ENCODE measurements at places on chromosomes 16 and 17. TPM values are rescaled to one million over a fixed set of nuclear protein-coding genes. Genes with fewer than 3 reads are reported as not detected.

DNA sequence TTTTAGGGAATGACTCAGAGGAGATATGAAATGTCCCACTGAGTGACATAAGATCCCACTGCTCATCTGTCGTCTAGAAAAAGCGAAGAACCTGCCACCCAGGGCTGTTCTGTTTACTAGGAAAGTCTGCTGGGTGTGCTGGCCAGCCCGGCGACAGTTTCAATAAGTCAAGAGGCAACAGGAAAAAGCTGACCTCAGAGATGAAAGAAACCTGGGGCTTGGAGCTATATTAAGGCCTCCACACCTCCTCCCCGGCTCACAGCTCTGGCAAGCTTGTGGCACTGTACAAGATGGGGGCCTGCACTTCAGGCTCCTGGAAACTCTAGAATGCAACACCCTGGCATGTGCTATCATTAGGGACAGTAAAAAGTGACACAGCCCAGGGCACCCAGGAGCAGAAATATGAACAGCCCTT is 10.6 kb downstream of the ZFHX3 start:
- H3K4me3 ChIP-seq = no peak overlapping the region
- DNase-seq = peak; percentile 45
- no peaks in the 10 kb centered on the region for H3K36me3 ChIP-seq
- no peaks in the 10 kb centered on the region for H3K27me3 ChIP-seq
- H3K4me1 ChIP-seq = peaks cover 60% of the 10 kb centered on the region

SPATA20 gene
- 11.1 TPM for total RNA-seq

- H3K36me3 ChIP-seq = no peaks in the 10 kb centered on the region
- no peaks in the 10 kb centered on the region for H3K27me3 ChIP-seq
- H3K27ac ChIP-seq = no peak overlapping the region
- peaks cover 26% of the 10 kb centered on the region for H3K4me1 ChIP-seq
- no peak overlapping the region for H3K4me3 ChIP-seq
These were observed 16.8 kb upstream of the COL1A1 start for GRCh38 chr17:50218071-50218759.

PTX4 gene
- total RNA-seq = not detected

GRCh38 chr16:1323296-1324239 is 9.9 kb upstream of the BAIAP3 start:
- no peak overlapping the region for H3K4me3 ChIP-seq
- no peak overlapping the region for H3K27ac ChIP-seq
- H3K36me3 ChIP-seq = peaks cover 59% of the 10 kb centered on the region
- no peak for DNase-seq
- H3K27me3 ChIP-seq = no peaks in the 10 kb centered on the region

DNA sequence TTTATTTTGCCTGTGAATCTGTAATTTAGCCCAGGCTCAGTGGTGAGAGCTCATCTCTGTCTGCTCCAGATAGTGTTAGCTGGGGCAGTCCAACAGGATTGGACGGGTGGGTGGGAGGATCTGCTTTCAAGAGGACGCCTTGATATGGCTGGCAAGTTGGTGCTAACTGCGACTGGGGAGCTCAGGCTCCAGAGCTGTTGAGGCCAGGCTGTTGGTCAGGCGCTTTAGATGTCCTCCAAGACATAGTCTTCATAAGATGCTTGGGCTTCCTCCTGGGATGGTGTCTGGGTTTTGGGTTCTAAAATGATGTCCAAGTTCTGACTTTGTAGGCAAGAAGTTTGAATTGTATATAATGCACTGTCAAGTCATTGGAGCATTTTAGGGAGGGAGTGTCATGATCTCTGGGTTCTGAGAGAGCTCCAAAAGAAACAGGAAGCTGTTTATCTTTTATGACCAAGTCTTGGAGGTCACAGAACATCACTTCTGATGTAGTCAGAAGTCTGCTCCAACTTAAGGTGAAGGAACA is 12.8 kb upstream of the PCTP start:
- no peak overlapping the region for H3K27ac ChIP-seq
- H3K4me1 ChIP-seq = peaks cover 51% of the 10 kb centered on the region
- no peaks in the 10 kb centered on the region for H3K27me3 ChIP-seq
- no peak overlapping the region for H3K4me3 ChIP-seq

- no peak overlapping the region for H3K4me3 ChIP-seq
- H3K4me1 ChIP-seq = peaks cover 17% of the 10 kb centered on the region
- no peak overlapping the region for H3K27ac ChIP-seq
- no peak for DNase-seq
- no peaks in the 10 kb centered on the region for H3K27me3 ChIP-seq
- H3K36me3 ChIP-seq = no peaks in the 10 kb centered on the region
These were observed 75.5 kb upstream of the TBX2 start for GRCh38 chr17:61323909-61324868.

- H3K36me3 ChIP-seq = no peaks in the 10 kb centered on the region
- no peak for DNase-seq
- H3K27ac ChIP-seq = no peak overlapping the region
- H3K27me3 ChIP-seq = no peaks in the 10 kb centered on the region
These were observed 1.5 kb downstream of the SLC38A8 start for GRCh38 chr16:84040823-84041820.

DNA sequence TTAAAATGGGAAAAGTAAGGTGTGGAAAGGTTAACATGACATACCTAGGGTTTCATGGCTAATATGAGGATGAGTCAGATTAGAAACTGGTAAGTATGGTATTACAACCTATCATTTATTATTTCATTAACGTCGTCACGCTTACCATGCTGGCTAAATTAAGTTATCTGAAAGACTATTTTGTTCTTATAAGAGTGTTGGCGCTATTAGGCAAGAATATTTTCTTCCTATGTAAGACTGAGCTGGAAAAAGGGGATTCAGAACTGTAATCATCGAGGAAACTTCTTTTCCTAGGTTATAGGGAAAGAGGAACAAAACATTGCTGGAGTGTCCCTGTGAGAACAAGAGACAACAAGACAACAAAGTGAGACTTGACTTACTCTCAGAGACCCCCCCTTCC is 440.8 kb downstream of the KCNJ2 start:
- H3K4me1 ChIP-seq = no peaks in the 10 kb centered on the region
- no peak for DNase-seq
- H3K27ac ChIP-seq = no peak overlapping the region
- no peak overlapping the region for H3K4me3 ChIP-seq

DNA sequence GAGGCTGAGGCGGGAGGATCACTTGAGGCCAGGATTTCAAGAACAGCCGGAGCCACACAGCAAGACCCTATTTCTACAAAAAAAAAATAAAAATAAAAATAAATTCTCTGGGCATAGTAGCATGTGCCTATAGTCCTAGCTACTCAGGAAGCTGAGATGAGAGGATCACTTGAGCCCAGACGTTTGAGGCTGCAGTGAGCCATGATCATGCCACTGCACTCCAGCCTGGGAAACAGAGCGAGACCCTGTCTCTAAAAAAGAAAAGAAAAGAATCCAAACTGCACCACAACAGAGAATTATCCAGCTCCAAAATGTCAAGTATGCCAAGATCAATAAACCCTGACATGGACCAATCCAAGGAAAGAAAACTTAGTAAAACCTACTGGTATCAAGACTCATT is 78.9 kb upstream of the NOL11 start:
- no peaks in the 10 kb centered on the region for H3K27me3 ChIP-seq
- H3K27ac ChIP-seq = no peak overlapping the region
- no peaks in the 10 kb centered on the region for H3K4me1 ChIP-seq
- H3K36me3 ChIP-seq = no peaks in the 10 kb centered on the region
- no peak for DNase-seq

DNA sequence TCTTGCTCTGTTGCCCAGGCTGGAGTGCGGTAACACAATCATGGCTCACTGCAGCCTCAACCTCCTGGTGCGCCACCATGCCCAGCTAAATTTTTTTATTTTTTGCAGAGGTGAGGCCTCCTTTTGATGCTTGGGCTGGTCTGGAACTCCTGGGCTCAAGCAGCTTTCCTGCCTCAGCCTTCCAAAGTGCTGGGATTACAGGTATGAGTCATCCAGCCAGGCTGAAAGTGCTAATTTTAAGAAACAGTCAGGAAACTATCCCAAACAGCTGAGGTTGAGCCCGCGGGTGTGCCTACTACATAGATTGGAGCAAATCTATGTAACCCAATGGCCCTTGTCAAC is 738 bp upstream of the XPO6 start:
- peaks cover 10% of the 10 kb centered on the region for H3K36me3 ChIP-seq
- peaks cover 7% of the 10 kb centered on the region for H3K4me1 ChIP-seq
- peak overlapping the region; percentile 70 for H3K27ac ChIP-seq
- peak overlapping the region; percentile 68 for H3K4me3 ChIP-seq
- peak; percentile 37 for DNase-seq
- H3K27me3 ChIP-seq = no peaks in the 10 kb centered on the region

DNA sequence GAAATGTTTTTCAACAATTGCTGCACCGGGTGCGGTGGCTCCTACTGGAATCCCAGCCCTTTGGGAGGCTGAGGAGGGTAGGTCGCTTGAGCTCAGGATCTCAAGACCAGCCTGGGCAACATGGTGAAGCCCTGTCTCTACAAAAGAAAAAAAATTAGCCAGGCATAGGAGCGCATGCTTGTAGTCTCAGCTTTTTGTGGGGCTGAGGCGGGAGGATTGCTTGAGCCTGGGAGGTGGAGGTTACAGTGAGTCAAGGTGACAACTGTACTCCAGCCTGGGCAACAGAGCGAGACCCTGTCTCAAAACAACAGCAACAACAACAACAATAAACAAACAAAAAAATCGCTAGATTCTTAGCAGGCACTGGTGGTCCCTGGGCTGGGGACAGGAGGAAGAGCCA is 28.5 kb downstream of the IL21R start:
- no peak for DNase-seq
- H3K27ac ChIP-seq = no peak overlapping the region
- no peak overlapping the region for H3K4me3 ChIP-seq

DNA sequence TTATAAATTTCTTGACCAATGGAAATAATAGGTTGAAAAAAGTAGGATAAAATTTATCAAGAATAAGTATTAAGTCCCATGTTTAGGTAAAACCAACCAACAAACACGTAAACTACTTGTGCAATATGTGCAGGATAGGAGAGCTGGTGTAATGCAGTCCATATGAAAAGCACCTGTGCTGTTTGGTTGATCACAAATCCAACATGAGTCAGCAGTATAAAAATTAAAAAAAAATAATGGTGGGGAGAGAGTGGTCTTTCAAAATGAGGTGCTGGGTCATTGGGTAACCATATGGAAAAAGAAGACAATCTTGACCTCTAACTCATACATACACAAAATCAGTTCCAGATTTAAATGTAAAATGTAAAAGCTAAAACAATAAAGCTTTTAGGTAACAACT is 181.8 kb downstream of the HS3ST3B1 start:
- no peaks in the 10 kb centered on the region for H3K27me3 ChIP-seq
- H3K4me3 ChIP-seq = no peak overlapping the region
- no peak for DNase-seq
- no peaks in the 10 kb centered on the region for H3K36me3 ChIP-seq

DNA sequence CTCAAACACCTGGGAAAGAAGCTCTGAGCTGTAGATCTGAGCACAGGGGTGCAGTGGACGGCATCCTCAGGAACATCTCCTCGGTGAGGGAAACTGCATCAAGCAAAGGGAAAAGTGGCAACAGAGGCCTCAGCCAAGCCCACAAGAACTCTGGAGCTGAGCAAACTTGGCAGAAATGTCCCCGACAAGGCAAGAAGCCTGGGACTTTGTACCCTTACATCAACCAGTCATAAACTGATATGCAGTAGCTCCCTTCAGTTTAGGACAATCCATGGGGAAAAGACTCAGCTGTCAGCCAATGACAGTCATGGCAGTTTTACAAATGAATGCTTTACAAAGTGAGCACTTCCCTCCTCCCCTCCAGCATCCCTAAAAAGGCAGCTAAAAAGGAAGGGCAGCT is 210.0 kb upstream of the DYNLRB2 start:
- DNase-seq = no peak
- H3K36me3 ChIP-seq = no peaks in the 10 kb centered on the region
- no peak overlapping the region for H3K4me3 ChIP-seq
- peaks cover 3% of the 10 kb centered on the region for H3K27me3 ChIP-seq
- no peak overlapping the region for H3K27ac ChIP-seq

- peak; percentile 2 for DNase-seq
- no peak overlapping the region for H3K4me3 ChIP-seq
- no peaks in the 10 kb centered on the region for H3K36me3 ChIP-seq
- no peaks in the 10 kb centered on the region for H3K4me1 ChIP-seq
- no peak overlapping the region for H3K27ac ChIP-seq
These were observed 73.3 kb upstream of the MON1B start for GRCh38 chr16:77117707-77118106.

ASGR2 gene
- total RNA-seq = not detected

TP53TG3F gene
- total RNA-seq = not detected

BCL7C gene
- total RNA-seq = 34.7 TPM

NGFR gene
- total RNA-seq = 60.6 TPM

- no peak overlapping the region for H3K4me3 ChIP-seq
- H3K4me1 ChIP-seq = peaks cover 14% of the 10 kb centered on the region
- no peak overlapping the region for H3K27ac ChIP-seq
- H3K27me3 ChIP-seq = no peaks in the 10 kb centered on the region
- H3K36me3 ChIP-seq = no peaks in the 10 kb centered on the region
These were observed 119.6 kb upstream of the CHMP6 start for GRCh38 chr17:80872001-80872500.

DNA sequence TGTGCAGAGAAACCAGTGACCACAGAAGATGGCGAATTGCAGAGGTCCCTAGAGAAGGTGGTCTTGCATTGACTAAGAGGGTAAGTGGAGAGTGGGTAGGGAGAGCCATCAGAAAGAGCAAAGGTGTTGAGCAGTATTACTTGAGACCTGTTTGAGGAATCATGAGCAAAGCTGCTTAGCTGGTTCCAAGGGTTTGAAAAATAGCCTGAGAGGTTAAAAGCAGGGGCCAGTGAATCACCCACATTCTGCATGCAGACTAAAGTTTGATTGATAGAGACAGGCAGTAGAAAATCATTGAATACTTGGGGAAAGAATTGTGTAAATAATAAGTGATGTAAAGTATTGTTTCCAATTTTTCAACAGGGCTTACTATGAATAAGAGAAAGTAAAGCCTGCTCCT is 34.0 kb upstream of the KCNJ16 start:
- H3K27me3 ChIP-seq = no peaks in the 10 kb centered on the region
- H3K36me3 ChIP-seq = no peaks in the 10 kb centered on the region
- DNase-seq = no peak
- H3K27ac ChIP-seq = no peak overlapping the region
- no peak overlapping the region for H3K4me3 ChIP-seq

GRCh38 chr16:35319536-35320192 is 1860.3 kb downstream of the TP53TG3F start:
- H3K27ac ChIP-seq = no peak overlapping the region
- H3K4me1 ChIP-seq = no peaks in the 10 kb centered on the region
- no peaks in the 10 kb centered on the region for H3K36me3 ChIP-seq
- DNase-seq = no peak

GRCh38 chr16:19382887-19383816 is 34.5 kb upstream of the TMC5 start:
- no peaks in the 10 kb centered on the region for H3K4me1 ChIP-seq
- no peak for DNase-seq
- no peaks in the 10 kb centered on the region for H3K27me3 ChIP-seq
- no peak overlapping the region for H3K27ac ChIP-seq
- no peaks in the 10 kb centered on the region for H3K36me3 ChIP-seq
- H3K4me3 ChIP-seq = no peak overlapping the region

DNA sequence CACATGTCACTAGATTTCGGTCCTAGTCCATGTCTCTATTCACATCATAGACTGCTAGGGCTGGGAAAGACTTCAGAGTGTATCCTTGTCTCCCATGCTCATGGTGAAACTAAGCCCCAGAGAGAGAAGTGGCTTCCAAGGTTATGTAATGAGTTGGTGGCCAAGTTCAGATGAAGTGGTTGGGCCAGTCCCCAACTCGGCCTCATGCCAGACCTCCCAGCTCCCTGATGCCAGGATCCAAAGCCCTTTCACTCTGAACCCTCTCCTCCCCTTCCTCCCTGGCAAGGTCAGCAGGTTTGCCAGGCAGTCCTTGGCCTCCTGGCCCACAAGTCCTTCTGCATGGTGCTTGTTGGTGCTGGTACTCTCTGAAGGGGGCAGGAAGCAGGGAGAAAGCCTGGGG is 189.7 kb downstream of the AXIN2 start:
- no peak overlapping the region for H3K27ac ChIP-seq
- peaks cover 6% of the 10 kb centered on the region for H3K4me1 ChIP-seq
- no peaks in the 10 kb centered on the region for H3K36me3 ChIP-seq
- no peak overlapping the region for H3K4me3 ChIP-seq
- no peaks in the 10 kb centered on the region for H3K27me3 ChIP-seq
- no peak for DNase-seq
